Activated T-helper 1 cell treated with Interleukin-2 at 50 U/mL for 16 hours (primary cell): ENCODE measurements at places on chromosomes 16 and 17.

DNA sequence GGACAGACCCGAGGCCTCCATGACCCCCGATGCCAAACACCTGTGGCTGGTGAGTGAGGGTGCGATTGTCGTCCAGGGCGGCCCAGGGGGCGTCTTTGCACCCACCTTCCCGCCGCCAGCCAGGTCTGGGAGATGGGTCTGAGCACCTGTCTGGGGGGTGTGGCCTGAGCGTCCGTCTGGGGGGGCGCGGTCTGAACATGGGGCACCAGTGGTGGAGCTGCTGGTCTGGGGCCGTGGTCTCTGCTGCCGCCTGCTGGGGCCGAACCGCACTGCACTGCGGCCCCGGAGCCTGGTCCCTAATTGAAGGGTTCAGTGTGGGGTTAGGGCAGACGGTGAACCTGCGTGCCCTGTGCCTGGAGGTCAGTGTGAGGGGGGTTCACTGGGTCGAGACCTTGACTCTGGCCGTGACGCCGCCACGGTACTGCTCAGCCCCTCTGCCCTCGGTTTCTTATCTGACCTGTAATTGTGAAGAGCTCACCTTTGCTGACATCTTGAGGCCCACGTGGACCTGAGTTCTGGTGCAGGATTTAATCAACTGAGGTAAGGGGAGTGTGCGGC lies 12.6 kb upstream of the TCF25 start:
- peak; percentile 62 for DNase-seq

DNA sequence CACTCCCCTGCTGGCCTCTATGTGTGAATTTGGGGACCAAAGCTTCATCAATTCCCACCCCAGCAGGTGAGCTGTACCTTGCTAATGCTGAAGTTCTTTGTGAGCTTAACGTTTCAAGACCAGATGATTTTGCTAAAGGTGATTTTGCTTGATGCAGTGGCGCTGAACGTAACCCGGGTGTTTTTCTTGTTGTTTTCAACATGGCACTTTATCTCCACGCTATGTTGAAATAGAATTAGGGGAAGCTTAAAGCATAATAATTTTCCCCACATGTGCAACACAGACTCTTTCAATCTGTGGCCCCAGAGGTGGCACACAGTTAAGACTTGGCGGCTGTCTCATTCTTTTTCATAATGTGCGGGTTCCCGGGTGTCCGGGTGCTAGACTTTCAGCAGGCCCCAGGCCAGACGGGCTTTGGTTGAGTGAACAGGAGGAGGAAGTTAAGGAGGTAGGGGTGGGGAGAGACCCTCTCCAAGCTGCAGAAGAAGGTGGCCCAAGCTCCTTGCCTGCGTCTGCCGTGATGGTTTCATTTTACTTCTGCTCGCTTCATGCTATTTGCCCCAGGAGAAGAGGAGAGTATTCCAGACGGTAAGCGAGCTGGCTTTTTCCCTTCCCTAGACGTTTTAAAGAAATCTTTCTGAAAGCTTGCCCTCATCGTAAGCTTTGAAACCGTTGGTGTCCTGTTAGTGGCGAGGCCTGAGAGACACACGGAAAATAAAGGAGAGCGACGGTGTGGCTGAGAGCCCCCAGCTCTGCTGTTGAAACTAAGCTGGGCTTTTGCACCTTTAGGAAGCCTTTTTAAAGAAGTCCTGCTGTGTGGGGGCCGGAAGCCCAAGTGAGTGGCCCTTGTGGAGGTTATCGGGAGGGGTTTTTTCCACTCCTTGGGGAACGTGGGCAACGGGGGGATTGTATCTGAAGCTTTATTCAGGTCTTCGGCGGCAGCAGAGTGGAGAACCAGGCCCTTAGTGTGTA lies 4.2 kb downstream of the FOXC2 start:
- no peak for DNase-seq

DNA sequence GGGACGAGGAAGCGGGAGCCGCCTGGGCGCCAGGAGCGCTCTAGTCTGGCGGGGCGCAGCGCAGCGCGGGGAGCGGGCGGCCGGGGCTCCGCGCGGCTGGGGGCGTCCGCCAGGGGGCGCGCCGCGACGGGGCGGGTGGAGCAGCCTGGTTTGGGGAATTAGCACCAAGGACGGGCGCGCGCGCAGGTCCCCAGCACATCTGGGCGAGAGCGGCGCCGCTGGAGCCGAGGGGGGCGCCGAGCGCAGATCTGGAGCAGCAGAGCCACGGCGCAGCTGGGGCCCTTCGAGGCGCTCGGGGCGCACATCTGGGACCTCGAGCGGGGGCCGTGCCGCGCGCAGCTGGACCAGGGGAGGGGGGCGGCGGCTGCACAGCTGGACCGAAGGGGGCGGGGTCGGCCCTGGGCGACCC lies at the start of gene NXPH3:
Gene NXPH3, plus strand, starts transcription at position 193 of the 409 bp plus-strand sequence. CDS start 349 bp downstream, outside the sequence.
- DNase-seq = peak; percentile 41

GRCh38 chr17:48728232-48729231 lies at the start of gene HOXB13:
HOXB13 (minus strand) TSS chr17:48728750; CDS start chr17:48728593, 157 bp downstream.
- no peak for DNase-seq

- DNase-seq = no peak
Measured at GRCh38 chr17:1153795-1154546, 25.8 kb downstream of the ABR start.

DNA sequence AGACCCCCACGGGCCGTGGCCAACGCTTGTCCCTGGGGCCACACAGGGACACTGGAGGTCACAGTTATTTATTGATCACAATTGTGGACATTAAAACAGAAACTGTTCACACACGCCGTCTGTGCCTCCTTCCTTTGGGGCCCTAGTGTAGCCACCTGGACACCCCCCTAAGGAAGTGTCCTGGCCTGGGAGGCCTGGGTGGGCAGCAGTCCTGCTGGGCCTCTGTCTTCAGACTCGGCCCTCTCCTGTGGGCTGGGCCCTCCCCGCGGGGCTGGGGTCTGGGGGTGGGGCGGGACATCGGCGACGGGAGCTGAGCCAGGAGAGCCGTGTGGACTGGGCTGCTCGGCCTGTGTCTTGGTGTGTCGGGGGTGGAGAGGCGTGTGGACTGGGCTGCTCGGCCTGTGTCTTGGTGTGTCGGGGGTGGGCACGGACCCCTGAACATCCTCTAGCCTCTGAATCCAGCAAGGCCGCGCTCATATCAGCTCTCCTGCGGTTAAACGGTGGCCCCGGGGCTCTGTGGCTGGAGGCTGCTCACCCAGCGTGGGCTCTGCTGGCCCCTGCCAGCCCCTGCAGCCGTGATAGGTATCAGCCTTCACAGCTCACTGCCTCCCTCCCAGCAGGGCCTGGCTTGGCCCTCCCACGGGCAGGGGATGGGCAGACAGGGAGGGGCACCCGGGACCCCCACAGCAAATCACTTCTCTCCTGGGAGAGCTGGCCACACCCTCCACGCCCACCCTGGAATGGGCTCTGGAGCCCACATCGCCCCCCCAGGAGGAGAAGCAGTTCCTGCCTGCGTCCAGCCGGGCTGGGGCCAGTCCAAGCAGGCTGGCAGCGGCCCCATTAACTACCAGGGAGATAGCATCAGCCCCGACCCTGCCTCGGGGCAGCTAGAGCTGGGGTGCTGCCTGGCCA lies 1.1 kb upstream of the NHLRC4 start:
- no peak for DNase-seq

DNA sequence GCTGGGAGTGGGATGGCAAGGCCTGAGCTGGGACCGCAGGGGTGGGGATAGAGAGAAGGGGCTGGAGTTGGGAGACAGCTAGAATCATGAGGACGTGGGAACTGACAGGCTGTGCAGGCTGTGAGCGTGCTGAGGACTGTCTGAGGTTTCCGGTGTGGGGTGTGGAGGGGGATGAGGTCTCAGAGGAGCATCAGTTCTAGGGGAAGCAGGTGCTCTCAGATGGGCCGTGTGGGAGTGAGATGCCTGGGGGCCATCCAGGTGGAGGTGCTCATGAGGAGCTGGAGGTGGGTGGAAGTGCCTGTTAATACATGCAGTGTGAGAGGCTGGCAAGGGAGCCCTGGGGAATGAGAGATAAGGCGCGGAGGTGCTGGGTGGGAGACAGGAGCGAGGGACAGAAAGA lies 27.2 kb downstream of the HASPIN start:
- peak; percentile 25 for DNase-seq

DNA sequence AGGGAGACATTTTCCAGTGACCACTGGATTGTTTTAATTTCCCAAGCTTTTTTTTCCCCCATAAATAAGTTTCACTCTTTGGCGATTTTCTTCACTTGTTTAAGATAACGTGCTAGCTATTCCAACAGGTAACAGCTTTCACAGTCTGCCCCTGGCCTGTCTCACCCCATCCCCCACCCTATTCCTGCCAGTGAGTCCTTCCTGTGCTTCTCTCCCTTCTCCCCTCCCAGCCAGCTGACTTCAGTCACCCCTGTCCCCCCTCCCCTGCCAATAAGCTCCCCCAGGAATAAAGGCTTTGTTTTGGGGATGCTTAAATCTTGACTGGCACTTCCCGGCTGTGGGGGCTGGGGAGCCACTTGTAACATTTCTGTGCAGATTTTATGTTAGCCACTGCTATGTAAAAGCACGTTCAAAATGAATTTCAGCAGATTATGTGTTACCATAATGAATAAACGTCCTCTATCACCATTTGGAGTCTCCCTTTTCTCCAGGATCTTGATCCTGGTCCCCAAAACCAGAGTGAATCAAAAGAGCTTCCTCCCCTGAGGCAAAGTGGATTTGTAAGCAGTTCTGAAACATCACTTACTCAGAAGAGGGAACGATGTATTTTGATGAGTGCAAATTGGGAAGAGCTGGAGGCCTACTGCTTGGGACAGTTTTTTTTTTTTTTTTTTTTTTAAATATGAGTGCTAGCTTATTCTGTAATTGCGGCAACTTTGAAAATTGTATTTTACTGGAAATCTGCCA lies 58.2 kb downstream of the IGF2BP1 start:
- DNase-seq = no peak

DNA sequence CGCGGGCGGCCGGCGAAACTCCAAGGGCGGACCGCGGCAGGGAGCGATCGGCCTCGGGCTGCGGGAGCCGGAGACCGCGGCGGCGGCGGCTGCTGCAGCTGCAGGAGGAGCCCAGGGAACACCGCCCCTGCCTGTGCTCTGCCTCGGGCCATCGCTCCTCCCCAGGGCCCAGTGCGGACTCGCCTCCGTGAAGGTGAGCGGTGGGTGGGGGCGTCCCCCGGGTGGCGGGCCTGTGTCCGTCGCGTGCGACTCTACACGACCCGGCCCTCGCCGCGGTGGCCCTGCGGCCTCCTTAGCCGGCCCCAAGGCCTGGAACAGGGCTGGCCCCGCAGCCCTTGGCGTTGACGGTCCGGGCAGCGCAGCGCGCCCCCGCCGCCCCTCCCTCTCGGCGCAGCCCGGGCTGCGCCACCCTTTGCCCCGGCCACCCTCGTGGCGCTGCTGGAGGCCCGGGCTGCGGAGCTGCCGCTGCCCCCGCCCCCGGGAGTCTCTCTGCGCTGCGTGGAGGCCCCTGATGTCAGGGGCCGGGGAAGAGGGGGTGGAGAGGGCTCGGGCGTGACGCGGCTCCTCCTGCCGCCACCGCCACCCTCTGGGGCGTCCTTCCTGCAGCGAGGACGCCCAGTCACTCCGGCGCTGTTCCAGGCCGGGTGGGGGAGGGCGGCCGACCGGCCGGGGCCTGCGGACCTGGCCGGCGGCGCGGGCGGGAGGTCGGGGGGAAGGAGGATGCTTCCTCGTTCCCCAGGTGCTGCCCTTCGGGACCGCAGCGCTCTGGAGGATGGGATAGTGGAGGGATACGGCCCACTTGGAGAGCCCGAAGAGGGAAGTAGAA lies 485 bp downstream of the DYNLL2 start:
- DNase-seq = peak; percentile 55

- no peak for DNase-seq
Measured at GRCh38 chr17:9509236-9509816, 66.3 kb downstream of the STX8 start.

GRCh38 chr16:88856122-88856827 lies 472 bp downstream of the GALNS start:
- DNase-seq = no peak

DNA sequence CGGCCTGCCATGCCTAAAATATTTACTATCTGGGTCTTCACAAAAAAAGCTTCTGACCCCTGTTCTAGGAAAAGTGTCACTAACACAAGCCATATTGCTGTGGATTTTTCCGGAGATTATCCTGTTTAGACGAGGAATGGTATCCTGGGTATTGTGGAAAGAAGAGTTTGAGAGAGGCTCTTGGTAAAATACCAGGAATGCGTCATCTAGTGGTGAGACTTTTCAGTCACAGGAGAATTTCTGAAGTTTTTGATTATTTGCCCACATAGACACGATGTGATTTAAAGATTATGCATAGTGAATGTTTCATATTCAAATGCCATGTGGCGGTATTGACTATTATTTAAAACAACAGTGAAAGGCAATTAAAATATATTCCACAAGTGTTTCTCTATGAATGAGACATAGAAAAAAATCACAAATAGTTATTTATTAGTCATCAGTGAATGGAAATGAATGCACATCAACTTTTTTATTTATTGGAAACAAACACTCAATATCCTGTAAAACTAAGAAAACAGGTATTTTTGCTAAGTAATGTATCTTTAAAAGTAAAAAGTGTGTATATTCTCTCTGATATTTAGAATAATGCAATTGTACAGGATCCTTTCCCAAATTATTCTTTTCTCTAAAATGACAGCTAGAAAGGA lies 7.8 kb downstream of the KRT28 start:
- DNase-seq = no peak

DNA sequence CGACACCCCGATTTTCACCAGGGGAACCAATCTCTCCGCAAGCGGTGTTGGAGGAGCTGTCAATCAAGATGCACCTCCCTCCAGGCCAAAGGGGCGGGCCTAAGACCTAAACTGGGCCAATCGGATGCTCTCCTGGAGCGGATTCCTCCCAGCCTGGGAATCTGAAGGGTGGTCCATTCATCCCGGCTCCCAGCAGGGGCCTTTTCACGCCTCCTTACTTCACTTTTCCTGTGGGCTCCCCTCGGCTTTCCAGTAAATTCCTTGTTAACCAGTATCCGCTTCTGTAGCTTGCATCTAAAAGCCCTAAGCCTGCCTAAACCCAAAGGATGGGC lies 17.1 kb downstream of the C16orf74 start:
- no peak for DNase-seq

DNA sequence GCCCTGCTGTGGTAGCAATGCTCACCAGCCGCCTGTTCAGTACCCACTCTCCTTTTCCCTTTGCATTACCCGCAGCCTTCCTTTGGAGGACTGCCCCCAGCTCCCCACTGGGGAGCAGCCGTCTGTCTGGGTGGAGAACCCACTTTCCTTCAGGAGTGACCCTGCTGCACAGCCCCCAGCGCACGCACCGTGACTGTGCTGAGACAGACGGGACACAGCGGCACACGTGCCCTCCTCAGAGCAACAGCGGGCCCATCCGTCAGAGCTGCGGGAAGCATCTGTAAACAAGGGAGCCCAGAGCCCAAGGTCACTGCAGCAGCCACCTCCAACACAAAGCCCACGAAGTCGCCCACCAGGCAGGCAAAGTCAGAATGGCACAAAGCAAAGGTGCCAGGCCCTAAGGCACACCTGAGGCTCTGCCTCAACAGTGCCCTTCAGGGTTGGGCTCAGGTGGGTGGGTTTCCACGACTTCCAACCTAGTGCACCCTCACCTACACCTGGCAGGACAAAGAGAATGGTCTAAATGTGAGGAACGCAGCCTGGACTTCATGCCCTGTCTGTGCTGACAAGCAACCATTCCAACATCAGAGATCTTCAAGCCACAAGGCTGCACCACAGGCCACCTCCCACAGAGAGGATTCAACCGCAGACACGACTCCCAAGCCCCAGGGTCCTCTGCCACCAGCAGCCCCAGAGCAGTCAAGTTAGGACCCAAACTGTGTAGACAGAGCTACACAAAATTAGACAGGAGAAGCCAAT lies 9.9 kb downstream of the AXIN1 start:
- no peak for DNase-seq
